Natural killer cell treated with Interleukin-12 subunit alpha and Interleukin-12 subunit beta and Interleukin-15 and Interleukin-18, amount 100 ng/mL, for 72 hours (primary cell): ENCODE measurements at places on chromosomes 2 and 18.

- no peak for DNase-seq
Observed at GRCh38 chr2:178197791-178198190, 3.5 kb downstream of the OSBPL6 start.

DNA sequence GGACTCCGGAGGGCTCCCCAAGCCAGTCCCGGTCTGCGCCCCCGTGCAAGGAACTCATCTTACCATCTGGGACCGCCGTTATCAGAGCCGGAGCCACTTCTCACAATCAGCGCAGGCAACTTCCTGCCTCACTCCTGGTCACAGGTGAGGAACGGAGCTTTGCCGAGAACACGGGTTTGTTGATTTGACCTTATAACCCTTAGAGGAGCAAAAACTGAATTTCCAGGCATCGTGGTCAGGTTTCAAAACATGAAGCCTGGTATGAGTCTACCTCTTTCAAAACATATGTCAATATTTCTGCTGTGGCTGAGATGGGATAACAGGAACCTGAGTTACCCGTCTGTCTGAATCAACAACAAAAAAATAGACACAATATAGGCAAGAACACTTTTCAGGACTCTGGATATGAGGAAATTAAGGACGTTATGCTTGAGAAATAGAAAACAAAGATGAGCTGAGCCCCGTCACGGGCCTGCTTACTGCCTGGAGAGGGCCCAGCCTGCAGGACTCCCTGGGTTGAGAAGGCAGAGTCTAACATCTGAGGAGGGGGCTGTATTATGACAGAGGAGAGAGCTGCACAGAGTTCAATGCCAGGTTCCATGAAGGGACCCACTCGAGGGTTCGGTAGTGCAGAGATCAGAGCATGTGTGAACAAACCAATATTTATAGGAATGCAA is 148.7 kb downstream of the NDUFA10 start:
- no peak for DNase-seq

DNA sequence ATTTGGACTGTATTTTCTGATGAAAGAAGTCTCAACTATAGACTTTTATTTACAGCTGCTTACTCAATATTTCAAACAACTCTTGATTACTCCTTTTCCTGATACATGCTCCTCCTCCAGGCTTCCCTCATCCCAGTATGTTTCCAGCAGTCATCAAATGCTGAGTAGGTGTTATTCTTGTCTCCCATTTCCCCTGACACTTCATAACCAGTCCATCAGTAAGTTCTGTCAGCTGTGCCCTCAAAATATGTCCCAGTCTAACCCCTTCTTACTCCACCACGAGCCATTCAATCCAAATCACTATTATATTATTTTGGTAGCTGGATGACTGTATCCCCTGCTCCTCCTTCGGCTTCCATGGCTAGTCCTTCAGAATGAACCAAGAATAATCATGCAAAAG is 189.1 kb upstream of the DTNA start:
- DNase-seq, result no peak

GRCh38 chr2:23320058-23320457 is 64.9 kb upstream of the KLHL29 start:
- no peak for DNase-seq

DNA sequence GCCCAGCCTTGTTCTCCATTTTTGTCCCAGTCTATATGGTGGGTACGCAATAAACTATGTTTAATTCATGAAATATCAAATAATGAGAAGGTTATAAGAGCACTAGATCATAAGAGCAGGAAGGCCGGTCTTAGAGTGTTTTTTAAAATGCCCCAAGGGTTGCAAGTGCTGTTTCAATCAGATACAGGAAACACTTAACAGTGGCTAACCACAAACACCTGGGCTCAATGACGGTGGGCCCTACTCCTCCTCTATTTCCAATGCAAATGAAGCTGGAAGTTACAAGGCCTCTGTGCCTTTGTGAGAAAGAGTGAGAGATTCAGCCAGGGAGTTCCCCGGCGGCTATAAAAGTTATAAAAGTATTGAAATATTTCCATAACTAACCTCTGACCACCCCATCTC is 18.9 kb upstream of the WDR33 start:
- DNase-seq, result peak; percentile 64

GRCh38 chr2:128196471-128196931 is 105.5 kb downstream of the UGGT1 start:
- no peak for DNase-seq

GRCh38 chr2:39851651-39852110 is 72.6 kb upstream of the THUMPD2 start:
- DNase-seq, result no peak

DNA sequence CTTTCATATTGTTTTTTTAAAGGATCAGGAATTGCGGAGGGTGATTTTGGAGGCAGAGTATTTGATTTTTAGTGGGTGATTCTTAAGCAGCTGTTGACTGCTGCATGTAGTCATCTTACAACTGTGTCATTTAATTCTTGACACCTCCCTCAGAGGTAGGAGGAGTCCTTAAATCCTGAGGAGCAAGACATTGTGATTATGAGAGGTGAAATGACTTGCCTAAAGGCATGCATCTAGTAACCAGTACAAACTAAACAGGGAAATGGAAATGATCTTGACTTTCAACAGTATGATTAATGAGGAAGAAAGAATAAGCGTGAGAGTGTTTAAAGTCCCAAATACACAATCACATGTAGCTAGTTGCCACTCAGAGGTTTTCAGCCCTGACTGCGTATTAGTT is 440.7 kb downstream of the THSD7B start:
- no peak for DNase-seq

GRCh38 chr2:37000318-37000717 is 34.0 kb upstream of the STRN start:
- no peak for DNase-seq

DNA sequence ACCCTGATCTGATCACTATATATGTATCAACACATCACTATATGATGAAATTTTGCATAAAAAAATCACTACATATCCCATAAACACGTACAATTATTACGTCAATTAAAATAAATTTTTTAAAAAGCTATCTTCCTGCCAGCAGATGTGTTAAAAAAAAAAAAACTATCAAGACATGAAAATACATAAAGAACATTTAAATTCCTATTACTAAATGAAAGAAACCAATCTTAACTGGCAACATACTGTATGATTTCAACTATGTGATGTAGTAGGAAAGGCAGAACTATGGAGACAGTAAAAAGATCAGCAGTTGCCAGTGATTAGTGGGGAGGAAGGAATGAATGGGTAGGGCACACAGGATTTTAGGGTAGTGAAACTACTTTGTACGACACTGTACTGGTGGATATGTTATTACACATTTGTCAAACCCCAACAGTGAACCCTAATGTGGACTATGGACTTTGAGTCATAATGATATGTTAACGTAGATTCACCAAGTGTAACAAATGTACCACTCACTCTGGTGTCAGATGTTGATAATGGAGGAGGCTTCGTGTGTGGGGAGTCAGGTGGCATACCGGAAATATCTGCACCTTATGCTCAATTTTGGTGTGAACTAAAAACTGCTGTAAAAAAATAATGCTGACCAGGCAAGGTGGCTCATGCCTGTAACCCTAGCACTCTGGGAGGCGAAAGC is 27.4 kb downstream of the USP34 start:
- no peak for DNase-seq

- DNase-seq, result no peak
Observed at GRCh38 chr2:233440714-233441113, 86.4 kb downstream of the DGKD start.

DNA sequence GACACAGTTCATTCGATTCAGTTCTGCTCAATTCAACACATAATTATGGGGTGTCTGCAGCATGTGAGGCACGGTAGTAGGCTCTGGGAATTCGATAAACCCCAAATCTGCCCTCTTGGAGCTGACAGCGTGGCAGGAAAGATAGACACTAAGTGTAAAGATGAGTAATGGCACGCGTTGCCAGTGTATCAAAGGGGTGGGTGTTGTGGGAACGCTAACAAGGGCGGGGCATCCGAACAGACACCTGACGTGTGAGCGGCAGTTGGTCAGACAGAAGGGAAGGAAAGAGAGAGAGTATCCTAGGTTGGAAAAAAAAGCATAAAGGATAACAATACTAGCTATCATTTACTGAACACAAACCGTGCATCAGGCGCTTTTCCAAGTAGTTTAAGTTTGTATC is 125.7 kb upstream of the HAAO start:
- peak; percentile 26 for DNase-seq

DNA sequence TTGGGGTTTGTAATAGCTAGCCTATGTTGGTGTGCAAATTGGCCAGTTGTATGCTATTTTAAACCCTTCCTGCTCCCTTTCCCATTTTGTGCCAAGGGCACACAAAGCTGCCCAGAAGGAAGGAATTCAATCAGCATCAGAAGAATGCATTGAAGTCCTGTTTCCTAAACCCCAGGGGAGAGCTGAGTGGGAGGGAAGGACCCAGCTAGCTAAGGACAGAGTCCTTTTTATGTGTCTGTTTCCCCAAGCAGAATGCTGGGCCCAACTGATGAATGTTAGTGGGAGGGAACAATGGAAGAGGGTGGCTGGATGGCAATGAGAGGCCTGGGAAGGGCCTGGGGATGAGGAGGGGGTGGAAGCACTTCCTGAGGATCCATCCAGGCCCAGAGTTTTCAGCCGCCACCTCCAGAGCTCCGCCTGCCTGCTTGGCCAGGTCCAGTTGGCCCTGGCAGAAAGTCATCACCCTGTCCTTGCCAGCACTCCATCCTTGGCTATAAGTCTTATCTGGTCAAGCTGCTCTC is 32.7 kb downstream of the MEX3C start:
- DNase-seq, result no peak

GRCh38 chr18:55500316-55501086 is 87.5 kb downstream of the TCF4 start:
- no peak for DNase-seq

DNA sequence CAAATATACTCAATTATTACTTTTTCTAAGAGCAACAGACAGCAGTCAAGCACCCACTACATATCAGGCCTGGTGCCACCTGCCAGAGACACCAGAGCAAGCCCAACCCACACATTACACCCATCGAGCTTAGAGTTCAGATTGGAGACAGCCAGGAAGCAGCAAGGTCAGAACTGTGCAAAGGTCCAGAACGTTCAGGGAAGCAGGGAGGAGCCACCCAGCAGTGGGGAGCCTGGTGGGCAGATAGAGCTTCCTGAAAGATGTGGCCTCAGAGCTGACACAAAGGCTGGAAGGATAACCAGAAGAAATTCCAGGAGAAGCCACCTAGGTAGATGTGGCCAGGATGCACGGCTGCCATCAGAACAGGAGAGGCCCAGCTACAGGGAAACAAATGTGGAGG is 440.5 kb upstream of the ID2 start:
- DNase-seq, result no peak

- DNase-seq, result no peak
Observed at GRCh38 chr18:80159713-80160636, 50.9 kb downstream of the ADNP2 start.

DNA sequence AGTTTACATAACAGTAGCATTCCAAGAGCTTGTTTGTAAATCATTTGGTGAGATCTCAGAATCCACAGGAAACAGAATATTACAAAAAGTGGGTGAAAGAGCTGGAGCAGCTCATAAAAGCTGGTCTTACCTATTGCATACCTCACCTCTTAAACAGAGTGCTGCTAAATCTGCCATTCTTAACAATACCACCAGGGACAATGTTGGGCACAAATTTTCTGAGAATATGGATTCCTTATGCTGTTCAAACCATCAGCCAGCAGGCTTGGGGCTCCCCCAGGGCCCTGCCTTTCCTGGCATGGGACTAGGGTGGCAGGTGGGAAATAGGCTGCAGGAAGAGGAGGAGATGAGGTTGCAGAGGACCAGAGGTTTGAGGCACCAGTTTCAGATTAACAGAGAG is 55.6 kb downstream of the TGFA start:
- no peak for DNase-seq

DNA sequence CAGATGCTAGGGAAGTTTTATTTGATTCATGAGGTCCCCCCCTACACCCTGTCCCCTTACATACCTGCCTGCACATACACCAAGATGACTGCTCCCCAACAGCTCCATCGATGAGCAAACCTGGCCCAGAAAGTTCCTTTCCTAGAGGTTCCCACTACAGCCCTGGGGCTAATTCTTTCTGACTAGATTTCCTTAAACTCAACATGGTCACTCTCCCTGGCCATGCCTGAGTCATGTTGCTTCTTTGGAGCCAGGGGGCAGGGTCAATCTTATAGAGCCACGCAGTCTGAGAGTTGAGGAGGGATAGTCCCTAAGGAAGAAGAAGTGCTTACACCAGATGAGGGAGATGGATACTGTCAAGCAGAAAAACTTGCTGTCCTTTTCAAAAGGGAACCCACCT is 67.7 kb upstream of the GLI2 start:
- DNase-seq, result no peak

GRCh38 chr18:71431689-71432088 is 1112.5 kb downstream of the CBLN2 start:
- DNase-seq, result no peak

- DNase-seq, result no peak
Observed at GRCh38 chr2:236404346-236404745, 140.1 kb upstream of the ASB18 start.

GRCh38 chr2:36172824-36173223 is 182.8 kb upstream of the CRIM1 start:
- no peak for DNase-seq

GRCh38 chr2:129777146-129777545 is 202.3 kb upstream of the RAB6C start:
- DNase-seq, result no peak

DNA sequence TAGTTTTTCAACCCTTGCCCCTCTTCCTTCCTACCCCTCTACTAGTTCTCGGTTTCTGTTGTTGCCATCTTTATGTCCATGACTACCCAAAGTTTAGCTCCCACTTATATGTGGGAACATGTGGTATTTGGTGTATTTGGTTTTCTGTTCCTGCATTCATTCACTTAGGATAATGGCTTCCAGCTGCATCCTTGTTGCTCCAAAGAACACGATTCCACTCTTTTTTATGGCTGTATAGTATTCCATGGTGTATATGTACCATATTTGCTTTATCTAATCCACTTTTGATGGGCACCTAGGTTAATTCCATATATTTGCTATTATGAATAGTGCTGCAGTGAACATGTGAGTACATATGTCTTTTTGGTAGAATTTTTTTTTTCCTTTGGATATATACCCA is 20.6 kb upstream of the DSC1 start:
- DNase-seq, result no peak

DNA sequence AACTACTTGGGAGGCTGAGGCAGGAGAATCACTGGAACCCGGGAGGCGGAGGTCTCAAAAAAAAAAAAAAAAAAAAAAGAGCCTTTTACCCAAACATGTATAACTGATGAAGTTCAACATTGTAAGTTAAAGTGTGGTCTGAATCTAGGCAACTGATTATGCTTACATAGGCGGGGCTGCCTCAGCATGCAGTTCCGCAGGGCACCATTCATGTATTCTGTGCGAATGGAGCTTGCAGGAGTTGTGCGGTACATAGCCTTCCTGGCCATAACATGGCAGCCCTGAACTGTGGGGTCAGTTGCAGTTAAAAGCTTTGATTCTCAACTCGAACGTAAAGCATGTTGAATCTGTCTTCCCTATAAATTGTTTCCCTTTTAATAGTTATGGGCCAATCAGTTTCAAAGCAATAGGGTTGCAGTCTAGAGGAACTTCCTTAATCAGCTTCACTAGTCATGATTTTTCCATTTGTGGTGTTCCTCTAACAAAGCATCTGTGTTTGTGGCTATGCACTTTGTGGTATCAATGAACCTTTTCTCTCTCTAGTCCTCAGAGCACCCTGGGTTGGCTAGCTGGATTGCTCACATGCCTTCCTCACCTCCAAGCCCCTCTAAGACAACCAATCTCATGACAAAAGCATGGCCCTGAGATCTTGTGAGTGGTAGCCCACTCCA is 30.6 kb upstream of the CEP68 start:
- DNase-seq, result no peak
